ENCODE measurements at places on chromosomes 12 and 14. TPM values are rescaled to one million over a fixed set of nuclear protein-coding genes. Genes with fewer than 3 reads are reported as not detected.
A peak's percentile ranks its signal among the peaks of the same experiment; 100 is the strongest.

Gene HPD
- not detected for total RNA-seq

Gene PRIM1
- 13.2 TPM for total RNA-seq

Gene ZNF84
- total RNA-seq, result 95.9 TPM

Gene PYGL
- 21.6 TPM for total RNA-seq

DNA sequence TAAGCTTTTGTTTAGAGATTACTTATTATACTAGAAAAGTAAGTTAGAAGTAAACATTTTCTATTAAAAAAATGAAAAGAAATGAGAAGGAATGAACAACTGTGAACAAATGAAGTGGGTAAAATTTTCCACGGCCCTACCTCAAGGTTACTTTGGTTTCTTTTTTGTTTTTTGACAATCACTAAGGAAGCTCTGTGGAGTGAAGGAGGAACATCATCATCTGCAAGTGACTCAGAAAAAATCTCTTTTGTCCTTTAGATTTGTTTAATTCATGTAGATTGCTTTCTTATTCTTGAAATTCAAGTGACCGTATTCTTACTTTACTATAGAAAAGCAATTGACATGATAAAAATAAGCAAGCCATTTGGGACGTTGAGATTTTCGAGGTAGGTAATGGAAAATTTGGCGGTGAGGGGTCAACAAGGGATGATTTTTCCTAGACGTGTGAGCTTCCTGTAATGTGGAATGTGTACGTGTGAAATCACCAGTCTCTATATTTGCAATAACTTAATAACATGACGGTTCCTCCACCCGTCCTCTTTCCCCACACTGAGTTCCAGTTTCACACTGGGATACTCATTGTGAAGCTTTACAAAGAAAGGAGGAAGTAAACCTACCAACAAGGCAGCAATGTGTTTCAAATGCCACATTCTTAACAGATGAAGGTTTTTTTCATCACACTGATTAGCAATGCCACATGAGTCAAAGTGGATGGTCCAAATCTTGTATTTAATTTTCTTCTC lies 62.3 kb upstream of the EGLN3 start:
- H3K27me3 ChIP-seq, result peaks cover 2% of the 10 kb centered on the region
- no peak overlapping the region for H3K27ac ChIP-seq
- no peak overlapping the region for H3K4me3 ChIP-seq
- peaks cover 5% of the 10 kb centered on the region for H3K4me1 ChIP-seq
- H3K36me3 ChIP-seq, result no peaks in the 10 kb centered on the region

DNA sequence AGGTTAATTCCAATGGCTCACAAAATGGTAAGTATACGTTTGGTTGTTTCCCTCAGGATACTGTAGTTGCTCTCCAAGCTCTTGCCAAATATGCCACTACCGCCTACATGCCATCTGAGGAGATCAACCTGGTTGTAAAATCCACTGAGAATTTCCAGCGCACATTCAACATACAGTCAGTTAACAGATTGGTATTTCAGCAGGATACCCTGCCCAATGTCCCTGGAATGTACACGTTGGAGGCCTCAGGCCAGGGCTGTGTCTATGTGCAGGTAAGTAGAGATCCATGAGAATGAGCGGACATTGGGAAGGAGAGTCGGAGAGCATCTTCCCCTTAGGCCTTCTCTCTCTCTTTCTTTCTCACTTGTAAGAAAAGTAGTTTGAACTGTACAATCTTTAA lies 45.4 kb downstream of the A2ML1 start:
- H3K27me3 ChIP-seq, result no peaks in the 10 kb centered on the region
- H3K36me3 ChIP-seq, result no peaks in the 10 kb centered on the region
- H3K27ac ChIP-seq, result no peak overlapping the region
- no peak overlapping the region for H3K4me3 ChIP-seq
- H3K4me1 ChIP-seq, result peaks cover 4% of the 10 kb centered on the region
- DNase-seq, result no peak

DNA sequence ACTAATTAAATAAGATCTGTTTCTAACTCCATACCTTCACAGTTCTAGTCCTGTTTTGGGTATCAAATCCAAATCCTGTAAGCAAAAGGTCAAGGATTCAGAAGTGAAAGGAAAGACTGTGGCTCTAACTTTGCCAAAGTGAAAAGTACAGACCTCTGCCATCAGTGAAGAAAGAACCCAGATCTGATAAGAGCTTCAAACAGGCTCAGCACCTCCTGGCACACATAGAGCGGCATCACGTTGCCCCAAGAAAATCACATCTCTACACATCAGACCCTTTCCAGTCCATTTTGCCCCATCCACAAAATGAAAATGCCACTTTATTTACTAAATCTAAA lies 23.2 kb downstream of the CLIP1 start:
- no peaks in the 10 kb centered on the region for H3K27me3 ChIP-seq
- peaks cover 26% of the 10 kb centered on the region for H3K4me1 ChIP-seq
- peak overlapping the region; percentile 98 for H3K27ac ChIP-seq
- DNase-seq, result no peak
- no peak overlapping the region for H3K4me3 ChIP-seq

DNA sequence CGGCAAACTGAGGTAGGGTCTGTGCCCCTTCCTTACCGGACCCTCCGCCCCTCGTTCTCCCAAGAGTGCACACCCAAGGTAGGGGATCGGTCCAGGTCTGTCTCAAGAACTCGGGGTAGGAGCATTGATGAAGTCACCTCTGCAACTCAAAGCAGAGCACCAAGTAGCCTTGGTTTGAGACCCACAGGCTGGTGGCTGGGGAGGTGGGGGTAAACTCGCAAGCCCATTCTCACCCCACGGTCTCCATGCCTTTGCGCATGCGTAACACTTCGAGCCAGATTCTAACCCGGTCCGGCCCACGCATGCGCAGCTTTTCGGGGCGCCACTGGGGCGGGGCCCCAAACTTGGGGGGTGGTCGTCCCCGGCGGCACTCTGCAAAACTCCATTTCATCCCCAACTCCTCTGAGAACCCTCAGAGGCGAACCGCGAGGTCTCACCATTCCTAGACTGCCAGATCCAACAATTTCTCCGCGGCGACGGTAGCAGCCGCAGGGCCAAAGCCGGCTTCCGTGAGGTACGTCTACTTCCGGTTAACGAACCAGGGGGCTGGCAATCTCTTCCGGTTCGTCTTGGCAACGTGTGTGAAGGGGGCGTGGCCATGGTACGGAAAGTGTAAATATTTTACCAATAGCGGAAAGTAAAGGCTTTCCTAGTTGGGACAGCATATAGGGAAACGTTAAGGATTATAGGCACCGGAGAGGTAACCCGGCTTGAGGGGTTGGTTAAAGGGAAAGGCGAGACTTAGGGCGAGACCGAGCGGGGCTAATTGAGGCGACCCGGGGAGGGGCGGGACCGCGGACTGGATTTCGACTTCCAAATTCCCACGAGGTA lies at the start of gene MCRS1:
MCRS1 (minus strand) TSS at position 532 of the 831 bp plus-strand sequence. CDS start 1,411 bp downstream, outside the sequence.
- peak within 1 kb of the TSS; percentile 97 for H3K4me3 ChIP-seq
- peak; percentile 78 for DNase-seq
- H3K36me3 ChIP-seq, result peaks cover 13% of the 10 kb centered on the region
- H3K27ac ChIP-seq, result peak within 1 kb of the TSS; percentile 99
- peaks cover 16% of the 10 kb centered on the region for H3K4me1 ChIP-seq
- H3K27me3 ChIP-seq, result no peaks in the 10 kb centered on the region

- H3K4me1 ChIP-seq, result no peaks in the 10 kb centered on the region
- no peak overlapping the region for H3K27ac ChIP-seq
- H3K36me3 ChIP-seq, result no peaks in the 10 kb centered on the region
Measured at GRCh38 chr14:54129850-54130640, 173.4 kb upstream of the BMP4 start.

DNA sequence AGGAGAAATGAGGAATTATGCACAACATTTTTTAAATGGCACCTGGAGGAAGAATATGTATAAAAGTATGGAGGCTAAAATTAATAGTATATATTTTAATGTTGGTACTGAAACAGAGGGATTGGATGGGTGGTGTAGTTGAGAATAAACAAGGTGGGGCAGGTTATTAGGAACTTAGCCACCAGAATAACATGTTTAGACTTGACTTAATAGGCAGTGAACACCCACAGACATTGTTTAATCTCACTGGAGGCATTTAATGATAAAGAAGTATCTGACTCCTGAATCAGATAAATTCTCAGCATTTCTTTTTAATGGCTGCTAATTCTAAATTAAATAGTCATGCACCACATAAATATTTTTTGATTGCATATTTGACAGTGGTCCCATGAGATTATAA lies 139.7 kb downstream of the CNTN1 start:
- peaks cover 11% of the 10 kb centered on the region for H3K27me3 ChIP-seq
- peaks cover 21% of the 10 kb centered on the region for H3K4me1 ChIP-seq
- no peak overlapping the region for H3K27ac ChIP-seq
- no peaks in the 10 kb centered on the region for H3K36me3 ChIP-seq
- no peak for DNase-seq

DNA sequence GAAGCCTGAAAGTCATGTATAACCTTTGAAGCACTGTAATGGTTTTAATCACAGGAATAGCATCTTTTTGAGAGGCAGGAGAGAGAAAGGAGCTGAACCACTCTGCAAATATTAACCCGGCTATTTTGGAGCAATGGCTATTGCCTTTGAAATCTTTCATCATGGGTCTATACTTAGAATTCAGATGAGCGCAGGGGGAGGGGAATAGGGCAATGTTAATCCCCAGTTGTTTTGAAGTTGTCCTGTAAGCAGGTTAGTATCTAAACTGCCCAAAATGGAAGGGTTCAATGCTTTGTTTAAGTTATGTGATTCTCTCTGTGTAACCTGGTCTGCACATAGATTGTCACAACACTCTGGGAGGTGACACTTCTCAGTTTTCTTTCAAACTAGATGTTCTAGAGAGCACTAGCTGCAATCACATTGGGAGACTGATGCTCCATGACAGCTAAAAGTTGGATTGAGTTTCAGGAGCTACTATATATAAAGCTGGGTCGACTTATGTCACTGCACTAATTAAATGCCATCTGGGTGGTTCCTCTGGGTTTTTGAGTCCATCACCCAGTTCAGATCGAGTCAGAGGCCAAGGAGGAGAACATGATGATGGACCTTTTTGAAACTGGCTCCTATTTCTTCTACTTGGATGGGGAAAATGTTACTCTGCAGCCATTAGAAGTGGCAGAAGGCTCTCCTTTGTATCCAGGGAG lies at the start of gene MYF6:
MYF6 (plus strand) TSS at position 509 of the 704 bp plus-strand sequence; CDS start at position 595, 86 bp downstream.
- peaks cover 19% of the 10 kb centered on the region for H3K4me1 ChIP-seq
- H3K27me3 ChIP-seq, result peaks cover 60% of the 10 kb centered on the region
- H3K36me3 ChIP-seq, result no peaks in the 10 kb centered on the region
- H3K27ac ChIP-seq, result no peak within 1 kb of the TSS

Measured in mesothelial cell of epicardium (in vitro differentiated cells).